ENCODE measurements at places on chromosomes 6 and 20. TPM values are rescaled to one million over a fixed set of nuclear protein-coding genes. Genes with fewer than 3 reads are reported as not detected.

GRIK2 gene
- 0.18 TPM for polyA plus RNA-seq

FAM209B gene
- 3.3 TPM for polyA plus RNA-seq

PDE7B gene
- 5.8 TPM for polyA plus RNA-seq

NKX2-4 gene
- polyA plus RNA-seq = under 0.01 TPM

CALHM6 gene
- polyA plus RNA-seq = 45.3 TPM

SEMG1 gene
- 0.78 TPM for polyA plus RNA-seq

ANKRD66 gene
- 0.09 TPM for polyA plus RNA-seq

LGSN gene
- polyA plus RNA-seq = 0.23 TPM

CNKSR3 gene
- polyA plus RNA-seq = 8.2 TPM

HLA-DOB gene
- polyA plus RNA-seq = 40.1 TPM

DNA sequence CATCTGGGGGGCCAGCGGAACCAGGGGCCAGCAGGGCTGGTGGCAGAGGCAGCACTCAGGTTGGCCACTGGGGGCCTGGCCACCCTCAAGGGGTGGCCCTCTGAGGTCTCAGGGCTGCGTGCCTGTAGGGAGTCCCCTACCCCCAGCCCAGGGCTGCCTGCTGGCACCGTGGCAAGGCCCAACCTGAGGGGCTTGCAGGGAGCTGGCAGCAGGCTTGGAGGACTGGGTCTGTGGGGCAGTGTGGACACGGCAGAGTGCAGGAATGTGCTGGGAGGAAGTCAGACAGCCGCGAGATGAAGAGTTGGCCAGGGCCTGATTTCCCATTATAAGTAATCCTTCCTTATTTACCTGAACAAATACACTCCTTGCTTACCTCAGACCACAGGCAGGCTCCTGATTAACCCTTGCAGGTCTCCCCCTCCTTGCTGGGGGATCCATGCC lies at the start of gene SPDEF:
Gene SPDEF, minus strand, starts transcription at position 299 of the 441 bp plus-strand sequence. CDS start 11,874 bp downstream, outside the sequence.
- peaks cover 21% of the 10 kb centered on the region for H3K4me1 ChIP-seq
- no peak within 1 kb of the TSS for H3K27ac ChIP-seq
- H3K4me3 ChIP-seq = no peak within 1 kb of the TSS
- no peaks in the 10 kb centered on the region for H3K27me3 ChIP-seq
- H3K36me3 ChIP-seq = no peaks in the 10 kb centered on the region

DNA sequence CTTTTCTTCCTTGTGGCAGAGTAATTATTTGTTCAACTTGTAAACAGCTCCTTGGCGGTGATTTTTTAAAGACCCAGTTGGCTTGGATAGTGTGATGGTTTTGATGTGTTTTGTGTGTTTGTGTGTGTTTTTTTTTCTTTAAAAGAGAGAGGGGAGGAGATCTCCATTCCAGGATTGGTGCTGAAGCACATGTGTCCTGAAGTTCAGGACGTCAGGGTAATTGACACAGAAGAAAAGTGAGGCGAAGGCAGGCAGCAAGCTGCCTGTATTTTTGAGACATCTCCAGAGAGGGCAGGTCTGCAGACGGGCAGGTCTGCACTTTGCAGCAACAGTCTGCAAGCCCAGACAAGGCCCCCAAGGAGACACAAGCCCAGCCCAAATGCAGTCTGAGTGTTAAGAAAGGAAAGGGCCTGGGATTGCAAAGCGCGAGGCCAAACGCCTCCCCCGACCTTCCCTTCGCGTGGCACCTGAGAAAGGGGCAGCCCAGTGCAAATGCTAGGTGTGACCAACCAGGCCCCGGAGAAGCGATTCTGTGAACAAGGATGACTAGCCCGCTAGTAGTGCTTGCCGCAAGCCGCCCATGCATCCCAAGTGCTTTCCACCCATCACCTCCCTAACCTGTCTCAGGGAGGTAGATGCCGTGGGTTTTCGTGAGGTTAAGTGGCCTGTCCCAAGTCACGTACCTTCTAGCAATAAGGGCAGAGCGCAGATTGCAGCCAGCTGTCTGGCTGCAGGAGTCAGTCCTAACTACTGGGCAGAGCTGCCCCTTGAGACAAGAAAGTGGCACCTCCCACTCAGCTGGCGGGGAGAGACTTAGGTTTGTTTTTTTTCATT lies 230.5 kb downstream of the ZMYND8 start:
- no peak overlapping the region for H3K4me3 ChIP-seq
- no peaks in the 10 kb centered on the region for H3K36me3 ChIP-seq
- peak overlapping the region; percentile 73 for H3K27ac ChIP-seq

GRCh38 chr20:17473659-17474058 lies 57.5 kb downstream of the BFSP1 start:
- H3K27me3 ChIP-seq = no peaks in the 10 kb centered on the region
- H3K36me3 ChIP-seq = no peaks in the 10 kb centered on the region
- no peaks in the 10 kb centered on the region for H3K4me1 ChIP-seq
- H3K4me3 ChIP-seq = no peak overlapping the region
- DNase-seq = no peak
- no peak overlapping the region for H3K27ac ChIP-seq

- no peak overlapping the region for H3K4me3 ChIP-seq
- H3K36me3 ChIP-seq = no peaks in the 10 kb centered on the region
- H3K27me3 ChIP-seq = no peaks in the 10 kb centered on the region
- no peak for DNase-seq
- peaks cover 50% of the 10 kb centered on the region for H3K4me1 ChIP-seq
These were observed 76.7 kb downstream of the PREX1 start for GRCh38 chr20:48750941-48751635.

- H3K36me3 ChIP-seq = no peaks in the 10 kb centered on the region
- H3K4me1 ChIP-seq = no peaks in the 10 kb centered on the region
- no peak for DNase-seq
- H3K27me3 ChIP-seq = no peaks in the 10 kb centered on the region
These were observed 61.9 kb downstream of the ECT2L start for GRCh38 chr6:138857775-138858174.

GRCh38 chr6:28134015-28134414 lies 7.7 kb upstream of the ZKSCAN8 start:
- H3K27ac ChIP-seq = no peak overlapping the region
- peaks cover 4% of the 10 kb centered on the region for H3K36me3 ChIP-seq
- DNase-seq = no peak
- H3K27me3 ChIP-seq = no peaks in the 10 kb centered on the region
- H3K4me3 ChIP-seq = no peak overlapping the region

DNA sequence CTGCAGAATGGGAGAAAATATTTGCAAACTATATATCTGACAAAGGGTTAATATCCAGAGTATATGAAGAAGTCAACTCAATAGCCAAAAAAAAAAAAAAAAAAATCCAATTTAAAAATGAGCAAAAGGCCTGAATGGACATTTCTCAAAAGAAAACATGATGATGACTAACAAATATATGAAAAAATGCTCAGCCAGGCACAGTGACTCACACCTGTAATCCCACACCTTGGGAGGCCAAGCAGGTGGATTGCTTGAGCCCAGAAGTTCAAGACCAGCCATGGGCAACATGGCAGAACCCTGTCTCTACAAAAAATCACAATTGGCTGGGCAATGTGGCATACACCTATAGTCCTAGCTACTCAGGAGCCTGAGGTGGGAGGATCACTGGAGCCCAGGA lies 2.1 kb upstream of the ECHDC1 start:
- H3K27ac ChIP-seq = no peak overlapping the region
- no peaks in the 10 kb centered on the region for H3K36me3 ChIP-seq
- no peaks in the 10 kb centered on the region for H3K27me3 ChIP-seq

- no peak overlapping the region for H3K4me3 ChIP-seq
- H3K4me1 ChIP-seq = peaks cover 23% of the 10 kb centered on the region
- peaks cover 8% of the 10 kb centered on the region for H3K36me3 ChIP-seq
- peaks cover 5% of the 10 kb centered on the region for H3K27me3 ChIP-seq
- peak; percentile 62 for DNase-seq
These were observed 40.9 kb upstream of the CDH22 start for GRCh38 chr20:46349035-46349741.

DNA sequence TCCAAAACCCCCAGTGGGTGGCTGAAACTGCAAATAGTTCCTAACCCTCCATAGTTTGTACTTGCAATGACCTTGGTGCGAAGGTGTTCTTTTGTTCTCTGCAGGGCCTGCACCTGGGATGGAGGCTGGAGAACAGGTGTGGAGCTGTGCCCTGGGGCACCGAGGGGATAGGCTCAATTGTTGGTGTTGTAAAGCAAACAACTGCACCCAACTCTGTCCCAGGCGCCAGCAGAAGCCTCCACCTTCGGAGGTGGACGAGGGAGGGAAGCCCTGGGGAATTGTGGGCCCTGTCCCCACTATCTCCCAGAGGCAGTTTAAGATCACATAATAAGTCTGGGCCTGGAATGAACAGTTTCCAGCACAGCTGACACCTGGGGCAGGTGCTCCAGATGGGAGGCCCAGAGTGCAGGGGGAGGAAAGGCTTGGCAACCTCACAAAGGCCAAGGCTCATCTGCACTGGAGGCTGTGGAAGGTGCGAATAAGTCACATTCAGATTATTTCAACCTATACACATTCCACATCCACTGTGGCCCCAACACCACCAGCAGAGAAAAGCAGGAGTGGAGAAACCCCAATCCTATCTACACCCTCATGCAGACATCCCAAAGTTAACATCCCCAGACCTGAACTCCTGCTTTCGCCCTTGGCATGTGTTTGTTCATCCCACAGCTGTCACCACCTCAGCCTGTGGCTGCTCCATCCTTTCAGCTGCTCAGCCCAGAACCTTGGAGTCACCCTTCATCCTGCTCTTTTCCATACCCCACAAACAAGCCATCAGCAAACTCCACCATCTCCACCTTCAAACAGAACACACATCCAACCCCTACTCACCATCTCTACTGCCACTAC lies 12.3 kb upstream of the CBFA2T2 start:
- no peaks in the 10 kb centered on the region for H3K36me3 ChIP-seq
- peaks cover 7% of the 10 kb centered on the region for H3K27me3 ChIP-seq
- peaks cover 3% of the 10 kb centered on the region for H3K4me1 ChIP-seq
- H3K4me3 ChIP-seq = no peak overlapping the region
- no peak overlapping the region for H3K27ac ChIP-seq
- no peak for DNase-seq

- DNase-seq = no peak
- no peaks in the 10 kb centered on the region for H3K4me1 ChIP-seq
- H3K27ac ChIP-seq = no peak overlapping the region
- no peaks in the 10 kb centered on the region for H3K27me3 ChIP-seq
- H3K4me3 ChIP-seq = no peak overlapping the region
These were observed 36.9 kb upstream of the RNF144B start for GRCh38 chr6:18350271-18350670.

- no peak overlapping the region for H3K27ac ChIP-seq
- H3K36me3 ChIP-seq = no peaks in the 10 kb centered on the region
- no peaks in the 10 kb centered on the region for H3K27me3 ChIP-seq
- no peak for DNase-seq
These were observed 307.0 kb downstream of the TAF4 start for GRCh38 chr20:61758564-61759200.

GRCh38 chr20:8788831-8789230 lies 280.1 kb upstream of the PLCB4 start:
- no peaks in the 10 kb centered on the region for H3K4me1 ChIP-seq
- no peaks in the 10 kb centered on the region for H3K27me3 ChIP-seq
- no peak overlapping the region for H3K27ac ChIP-seq
- no peaks in the 10 kb centered on the region for H3K36me3 ChIP-seq
- DNase-seq = no peak

GRCh38 chr20:54223751-54224150 lies 15.9 kb downstream of the PFDN4 start:
- H3K4me3 ChIP-seq = no peak overlapping the region
- H3K27ac ChIP-seq = no peak overlapping the region
- peaks cover 10% of the 10 kb centered on the region for H3K4me1 ChIP-seq
- H3K27me3 ChIP-seq = no peaks in the 10 kb centered on the region

DNA sequence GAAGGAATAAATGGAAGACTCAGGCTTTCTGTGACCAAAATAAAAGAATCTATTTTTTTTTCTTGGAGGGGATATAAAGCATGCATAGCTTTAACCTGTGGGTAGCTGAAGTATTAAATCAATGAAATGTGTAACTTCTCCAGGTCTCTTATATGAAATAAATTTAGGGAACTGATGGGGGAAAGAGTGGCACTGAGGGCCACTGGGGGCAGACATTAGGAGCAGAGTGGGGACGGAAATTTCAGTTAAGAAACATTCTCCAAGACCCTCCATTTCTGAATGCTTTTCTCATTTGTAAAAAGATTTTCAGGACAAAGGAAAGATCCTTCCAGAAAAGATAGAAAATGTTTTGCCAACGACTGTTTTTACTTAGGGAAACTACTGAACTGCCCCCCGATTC lies 131.0 kb downstream of the GPX5 start:
- no peaks in the 10 kb centered on the region for H3K36me3 ChIP-seq
- peaks cover 6% of the 10 kb centered on the region for H3K4me1 ChIP-seq
- no peak for DNase-seq
- H3K27ac ChIP-seq = no peak overlapping the region
- peaks cover 30% of the 10 kb centered on the region for H3K27me3 ChIP-seq

DNA sequence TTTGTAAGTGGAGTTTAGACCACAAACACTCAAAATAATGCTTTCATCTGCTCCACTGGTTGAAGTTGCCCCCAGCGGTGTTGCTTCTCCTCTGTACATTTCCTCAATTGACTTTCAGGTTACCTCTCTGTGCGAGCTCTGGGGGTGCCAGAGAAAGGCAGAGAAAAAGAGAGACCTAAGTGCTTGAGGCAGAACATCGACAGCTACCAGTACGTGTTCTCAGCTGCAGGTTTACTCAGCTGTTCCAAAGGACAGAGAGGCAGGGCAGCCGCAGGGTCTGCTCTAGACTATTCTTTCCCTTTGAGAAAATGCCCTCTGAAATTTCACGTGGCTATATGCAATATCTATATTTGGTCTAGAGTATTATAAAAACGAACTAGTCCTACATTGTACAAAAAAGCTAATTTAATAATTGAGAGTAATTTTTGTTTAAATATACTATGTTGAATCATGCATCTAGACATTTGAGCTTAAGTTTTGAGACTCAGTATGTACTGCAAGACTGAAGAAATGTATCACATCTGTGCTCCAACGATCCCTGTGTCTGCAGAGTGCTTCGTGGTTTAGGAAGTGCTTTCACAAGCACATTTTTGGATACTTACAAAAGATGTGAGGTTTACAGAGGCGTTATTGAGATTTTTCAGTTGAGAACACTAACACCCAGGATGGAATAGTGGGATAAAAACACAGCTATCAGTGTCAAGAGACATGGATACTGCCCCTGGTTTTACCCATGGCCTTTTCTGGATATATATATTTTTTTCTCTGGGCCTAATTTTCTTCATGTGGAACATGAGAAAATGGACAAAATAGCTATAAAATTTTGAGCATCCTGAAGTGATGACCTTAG lies 453.6 kb upstream of the FLRT3 start:
- H3K27me3 ChIP-seq = no peaks in the 10 kb centered on the region
- no peaks in the 10 kb centered on the region for H3K36me3 ChIP-seq
- no peak overlapping the region for H3K4me3 ChIP-seq
- H3K4me1 ChIP-seq = no peaks in the 10 kb centered on the region
- H3K27ac ChIP-seq = no peak overlapping the region

DNA sequence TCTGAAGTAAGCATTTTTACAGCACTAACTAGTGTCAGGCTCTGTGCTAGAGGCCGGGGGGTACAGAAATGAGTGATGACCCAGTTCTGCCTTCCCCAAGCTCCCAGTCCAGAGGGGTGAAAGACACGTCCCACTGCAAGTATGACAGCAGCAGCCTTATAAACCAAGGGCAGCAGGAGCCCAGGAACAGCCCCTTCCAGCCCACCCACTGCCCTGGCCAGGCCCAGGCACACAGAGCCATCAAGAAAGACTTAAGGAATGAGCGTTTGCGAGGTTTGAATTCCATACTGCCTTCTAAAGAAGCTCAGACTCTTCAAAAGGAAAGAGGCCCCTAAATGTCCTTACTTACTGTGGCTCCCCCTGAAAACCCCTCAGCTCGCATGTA lies 10.0 kb downstream of the TRERF1 start:
- H3K27ac ChIP-seq = no peak overlapping the region
- no peaks in the 10 kb centered on the region for H3K27me3 ChIP-seq
- no peaks in the 10 kb centered on the region for H3K36me3 ChIP-seq
- DNase-seq = no peak
- H3K4me1 ChIP-seq = peaks cover 10% of the 10 kb centered on the region
